ENCODE measurements at places on chromosomes 16 and 17.

DNA sequence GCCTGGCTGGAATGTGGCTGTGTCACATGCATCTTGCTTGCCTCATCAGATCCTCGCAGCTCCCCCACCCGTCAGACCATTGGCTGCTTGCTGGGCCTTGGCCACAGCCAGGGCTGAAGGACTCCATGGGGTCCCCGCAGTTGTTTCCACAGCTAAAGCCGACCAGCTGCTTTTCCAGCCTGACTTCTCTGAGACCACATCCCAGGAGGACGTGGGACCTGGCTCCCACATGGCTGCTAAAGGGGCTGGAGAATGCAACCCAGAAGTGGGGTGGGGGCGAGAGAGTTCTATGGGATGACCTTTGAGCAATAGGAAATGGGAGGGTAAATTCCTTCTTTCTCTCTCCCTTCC is 193.8 kb downstream of the RAB11FIP4 start:
- no peak for DNase-seq

DNA sequence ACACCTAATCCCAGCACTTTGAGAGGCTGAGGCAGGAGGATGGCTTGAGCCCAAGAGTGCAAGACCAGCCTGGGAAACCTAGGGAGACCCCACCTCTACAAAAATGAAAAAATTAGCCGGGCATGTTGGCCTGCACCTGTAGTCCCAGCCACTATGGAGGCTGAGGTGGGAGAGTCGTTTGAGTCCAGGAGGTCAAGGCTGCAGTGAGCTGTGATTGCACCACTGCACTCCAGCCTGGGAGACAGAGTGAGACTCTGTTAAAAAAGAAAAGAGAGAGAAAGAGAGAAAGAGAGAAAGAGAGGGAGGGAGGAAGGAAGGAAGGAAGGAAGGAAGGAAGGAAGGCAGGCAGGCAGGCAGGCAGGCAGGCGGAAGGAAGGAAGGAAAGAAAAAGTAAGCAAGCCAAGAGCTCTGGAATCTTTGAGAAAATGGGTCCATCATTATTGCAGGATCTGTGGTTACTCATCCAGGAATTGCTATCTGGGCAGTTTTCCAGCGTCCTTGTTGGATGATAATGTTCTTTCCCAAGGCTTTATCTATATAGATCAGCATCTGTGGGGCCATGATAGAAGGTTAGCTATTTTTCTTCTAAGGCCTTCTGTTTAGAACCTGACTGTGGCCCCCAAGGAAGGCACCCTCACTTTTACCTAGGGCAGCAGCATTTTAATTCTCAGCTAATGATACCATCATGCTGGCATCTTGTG is 533.2 kb upstream of the CDH5 start:
- DNase-seq, result no peak

- no peak for DNase-seq
Observed at GRCh38 chr17:40312893-40313667, 4.1 kb downstream of the RARA start.

GRCh38 chr17:80036715-80037477 is 454 bp downstream of the CCDC40 start:
- DNase-seq, result peak; percentile 27

DNA sequence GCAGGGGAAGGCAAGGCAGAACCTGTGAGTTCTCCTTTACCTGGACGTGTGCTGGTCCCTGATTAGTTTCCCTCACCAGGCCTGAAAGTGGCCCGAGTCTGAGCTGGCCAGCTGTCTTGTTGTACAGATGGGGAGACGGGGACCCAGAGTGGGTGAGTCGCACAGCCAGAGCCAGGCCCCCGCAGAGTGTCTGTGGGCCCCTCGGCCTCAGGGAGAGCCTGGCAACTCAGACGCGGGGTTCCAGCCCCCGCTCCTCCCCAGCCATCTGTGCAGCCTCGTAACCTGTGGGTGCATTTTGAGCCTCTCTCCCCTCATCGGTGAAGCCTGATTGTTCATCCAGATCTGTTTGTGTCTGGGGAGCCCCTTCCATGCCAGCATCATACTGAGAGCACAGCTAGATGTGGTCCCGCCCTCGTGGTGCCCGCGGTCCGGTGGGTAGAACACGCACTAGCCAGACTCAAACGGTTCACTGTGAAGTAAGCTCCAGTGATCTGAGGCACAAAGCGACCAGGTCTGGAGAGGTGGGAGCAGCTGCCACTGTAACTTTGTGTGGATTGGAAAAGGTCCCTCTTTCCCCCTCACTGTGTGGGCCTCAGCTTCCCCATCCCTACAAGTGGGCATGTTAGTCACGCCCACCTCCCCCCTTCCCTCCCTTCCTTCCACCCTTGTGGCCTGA is 6.0 kb upstream of the NDRG4 start:
- no peak for DNase-seq

DNA sequence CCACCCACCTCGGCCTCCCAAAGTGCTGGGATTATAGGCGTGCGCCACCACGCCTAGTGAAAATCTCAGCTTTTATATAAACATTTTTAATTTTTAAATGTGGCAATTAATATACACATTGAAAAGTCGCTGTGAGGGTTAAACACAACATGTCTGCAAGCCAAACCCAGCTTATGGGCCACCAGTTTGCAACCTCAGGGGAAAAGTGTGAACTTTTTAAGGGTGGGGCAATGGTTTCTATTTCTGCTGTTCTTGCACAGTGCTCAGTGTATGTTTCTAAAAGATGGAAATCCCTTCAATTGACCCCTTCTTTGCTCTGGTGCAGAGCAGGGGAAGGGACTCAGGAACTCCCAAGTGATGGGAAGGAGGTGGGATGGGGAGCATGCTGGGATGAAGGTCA is 18.3 kb upstream of the SUPT4H1 start:
- DNase-seq, result no peak

DNA sequence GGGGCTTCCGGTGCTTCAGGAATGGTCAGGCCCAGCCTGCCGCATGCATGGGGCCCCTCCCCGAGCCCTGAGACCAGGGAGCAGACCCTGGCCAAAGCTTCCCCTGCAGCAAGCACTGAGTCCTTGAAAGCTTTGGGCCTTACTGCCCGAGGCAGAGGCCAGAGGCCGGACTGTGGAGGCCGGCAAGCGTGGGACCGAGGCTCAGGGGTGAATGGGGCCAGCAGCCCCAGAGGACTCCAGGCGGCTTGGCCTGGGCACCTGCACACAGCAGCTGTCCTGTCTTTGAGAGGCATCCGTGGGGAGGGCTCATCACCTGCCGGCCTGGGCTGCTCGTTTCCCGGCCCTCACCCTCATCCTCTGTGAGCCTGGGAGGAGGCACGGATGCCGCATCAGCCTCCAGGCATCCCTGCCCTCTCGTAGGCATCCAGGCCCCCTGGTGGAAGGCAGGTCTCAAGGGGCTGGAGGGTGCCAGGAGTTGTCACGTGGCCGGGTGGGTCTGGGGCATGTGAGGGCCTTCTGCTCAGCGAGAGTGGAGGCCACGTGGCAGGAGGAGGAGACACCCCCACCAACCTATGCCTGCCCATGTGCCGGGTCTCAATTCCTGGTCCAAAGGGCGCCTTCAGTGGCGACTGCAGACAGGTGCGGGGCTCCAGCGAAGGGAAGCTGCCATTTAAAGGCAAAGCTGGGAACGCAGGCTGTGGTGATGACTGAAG is 31.4 kb downstream of the CACNA1H start:
- no peak for DNase-seq

DNA sequence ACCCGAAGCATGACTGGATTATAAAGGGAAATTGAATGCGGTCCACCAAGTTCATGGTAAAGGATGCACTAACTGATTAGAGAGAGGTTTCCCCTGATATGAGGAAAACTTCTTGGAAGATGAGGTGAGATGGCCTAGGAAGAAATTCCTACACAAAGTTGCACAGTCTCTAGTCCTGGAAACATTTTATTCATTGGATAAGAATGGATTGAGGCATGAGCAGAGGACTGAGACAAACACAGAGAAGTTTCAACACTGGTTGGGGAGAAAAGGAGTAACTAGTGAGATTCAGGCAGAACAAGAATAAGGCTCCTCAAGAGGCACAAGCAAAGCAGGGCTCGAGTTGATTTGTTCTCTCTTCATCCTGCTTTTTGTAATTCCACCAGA is 2.0 kb upstream of the CCL2 start:
- DNase-seq, result no peak

GRCh38 chr17:40615841-40616476 is 31.7 kb downstream of the SMARCE1 start:
- DNase-seq, result no peak

GRCh38 chr17:62660629-62661118 is 33.2 kb downstream of the MRC2 start:
- DNase-seq, result no peak

GRCh38 chr17:51372345-51373004 is 112.1 kb downstream of the UTP18 start:
- no peak for DNase-seq

- no peak for DNase-seq
Observed at GRCh38 chr17:38539386-38539785, 66.4 kb downstream of the SRCIN1 start.

DNA sequence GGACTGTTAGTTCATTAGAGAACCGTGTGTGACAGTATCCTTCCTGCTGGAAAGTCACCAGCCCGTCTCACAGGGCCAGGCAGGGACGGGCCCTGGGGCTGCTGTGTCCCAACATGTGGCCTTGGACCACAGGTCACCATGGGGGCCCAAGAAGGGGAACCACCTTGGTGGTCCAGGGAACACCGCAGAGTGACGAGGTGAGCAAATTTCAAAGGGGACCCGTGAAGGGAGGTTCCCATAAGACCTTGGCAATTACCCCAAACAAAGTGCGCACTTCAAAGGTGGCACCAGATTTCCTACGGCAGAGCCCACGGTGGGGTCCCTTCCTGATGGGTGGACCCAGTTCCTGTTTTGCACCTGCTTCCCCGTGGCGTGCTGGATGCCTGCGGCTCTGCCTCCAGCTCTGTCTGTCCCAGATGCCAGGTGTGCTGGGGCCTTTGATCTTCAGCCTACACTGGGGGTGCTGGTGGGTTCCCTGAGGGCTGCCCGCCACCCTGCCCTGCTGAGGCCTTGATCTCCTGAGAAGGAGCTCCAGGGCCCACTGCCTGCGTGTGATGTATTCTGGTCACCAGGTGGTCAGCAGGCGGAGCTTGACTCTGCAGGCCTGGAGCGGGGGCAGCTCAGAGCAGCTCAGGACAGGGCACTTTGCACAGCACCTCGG is 27.0 kb downstream of the SLC7A5 start:
- DNase-seq, result no peak

- DNase-seq, result no peak
Observed at GRCh38 chr17:47959825-47960655, 2.4 kb upstream of the PRR15L start.

GRCh38 chr17:17784657-17785267 is 52.0 kb downstream of the SREBF1 start:
- DNase-seq, result no peak

DNA sequence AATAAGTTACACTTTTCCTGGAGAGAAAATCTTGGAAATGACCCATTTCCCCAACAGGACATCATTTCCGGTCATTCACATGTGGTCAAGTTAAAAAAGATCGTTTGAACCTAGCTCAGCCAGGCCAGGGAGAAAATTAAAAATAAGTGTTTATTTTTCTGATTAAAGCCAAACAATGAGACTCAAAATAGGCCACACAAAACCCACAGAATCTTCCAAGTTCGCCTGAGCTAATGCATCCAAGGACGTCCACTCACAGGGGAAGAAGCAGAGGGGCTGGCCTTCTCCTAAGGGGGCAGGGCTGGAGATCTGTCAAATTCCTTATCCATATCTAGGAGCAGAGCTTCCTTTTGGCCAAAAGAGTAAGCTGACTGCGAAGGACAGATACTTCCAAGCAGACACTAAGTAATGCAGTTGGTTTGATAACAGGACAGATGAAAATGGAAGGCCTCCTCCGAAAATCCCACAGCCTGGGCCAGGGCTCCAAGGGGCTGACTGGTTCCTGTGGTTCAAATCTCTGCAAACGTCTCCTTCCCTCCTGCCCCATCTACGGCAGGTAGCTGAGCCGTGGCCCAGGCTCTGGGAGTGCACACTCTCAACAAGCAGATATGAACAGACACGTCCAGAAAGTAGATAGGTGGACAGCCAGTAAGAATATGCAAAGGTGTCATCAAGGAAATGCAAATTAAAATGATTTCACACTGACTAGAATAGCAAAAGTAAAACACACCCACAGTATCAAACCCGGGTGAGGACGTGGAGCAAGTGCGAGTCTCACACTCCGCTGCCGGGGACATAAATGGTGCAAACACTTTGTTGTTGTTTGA is 98.5 kb downstream of the MRM3 start:
- no peak for DNase-seq

- DNase-seq, result no peak
Observed at GRCh38 chr17:55702150-55702549, 20.5 kb downstream of the TMEM100 start.

- no peak for DNase-seq
Observed at GRCh38 chr17:79907217-79907715, 68.0 kb upstream of the CBX4 start.

DNA sequence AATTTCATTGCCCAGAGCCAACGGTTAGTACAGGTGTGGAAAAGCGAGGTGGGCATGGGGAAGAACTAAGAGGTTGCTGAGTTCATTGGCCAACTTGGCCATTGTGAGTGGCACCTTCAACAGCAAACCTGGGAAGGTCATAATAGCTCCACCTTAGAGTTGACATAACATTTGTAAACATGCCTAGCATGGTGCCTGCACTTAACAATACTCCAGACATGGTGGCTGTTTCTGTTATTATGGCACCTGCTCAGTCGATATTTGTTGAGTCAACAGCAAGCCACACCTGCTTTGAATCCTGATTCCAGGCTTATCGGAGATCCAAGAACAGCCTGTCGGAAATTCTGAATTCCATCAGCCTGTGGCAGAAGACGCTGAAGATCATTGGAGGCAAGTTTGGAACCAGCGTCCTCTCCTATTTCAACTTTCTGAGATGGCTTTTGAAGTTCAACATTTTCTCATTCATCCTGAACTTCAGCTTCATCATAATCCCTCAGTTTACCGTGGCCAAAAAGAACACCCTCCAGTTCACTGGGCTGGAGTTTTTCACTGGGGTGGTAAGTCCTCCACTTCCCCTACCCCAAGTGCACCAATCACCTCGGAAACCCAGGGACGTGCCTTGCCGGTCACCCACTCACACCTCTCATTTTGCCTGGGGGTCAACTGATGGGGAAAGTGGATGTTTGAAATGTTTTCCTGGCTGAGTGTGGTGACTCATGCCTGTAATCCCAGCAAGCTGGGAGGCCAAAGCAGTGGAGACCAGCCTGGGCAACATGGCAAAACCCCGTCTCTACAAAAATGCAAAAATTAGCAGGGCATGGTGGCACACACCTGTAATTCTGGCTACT is 46.0 kb downstream of the TMC5 start:
- DNase-seq, result no peak

GRCh38 chr16:35745191-35745590 is 2285.8 kb downstream of the TP53TG3F start:
- DNase-seq, result no peak

- DNase-seq, result no peak
Observed at GRCh38 chr16:56436258-56436657, 10.9 kb upstream of the AMFR start.

- DNase-seq, result peak; percentile 33
Observed at GRCh38 chr16:3094289-3095027, 4.6 kb downstream of the ZSCAN10 start.

Measured in T-helper 2 cell (primary cell).